Neural crest cell (in vitro differentiated cells): ENCODE measurements at places on chromosomes 5 and 9. TPM values are rescaled to one million over a fixed set of nuclear protein-coding genes. Genes with fewer than 3 reads are reported as not detected.

Gene PCDHB11
- total RNA-seq = 2.7 and 3.6 TPM in 2 replicates

Gene IL4
- not detected in 2 replicates for total RNA-seq

DNA sequence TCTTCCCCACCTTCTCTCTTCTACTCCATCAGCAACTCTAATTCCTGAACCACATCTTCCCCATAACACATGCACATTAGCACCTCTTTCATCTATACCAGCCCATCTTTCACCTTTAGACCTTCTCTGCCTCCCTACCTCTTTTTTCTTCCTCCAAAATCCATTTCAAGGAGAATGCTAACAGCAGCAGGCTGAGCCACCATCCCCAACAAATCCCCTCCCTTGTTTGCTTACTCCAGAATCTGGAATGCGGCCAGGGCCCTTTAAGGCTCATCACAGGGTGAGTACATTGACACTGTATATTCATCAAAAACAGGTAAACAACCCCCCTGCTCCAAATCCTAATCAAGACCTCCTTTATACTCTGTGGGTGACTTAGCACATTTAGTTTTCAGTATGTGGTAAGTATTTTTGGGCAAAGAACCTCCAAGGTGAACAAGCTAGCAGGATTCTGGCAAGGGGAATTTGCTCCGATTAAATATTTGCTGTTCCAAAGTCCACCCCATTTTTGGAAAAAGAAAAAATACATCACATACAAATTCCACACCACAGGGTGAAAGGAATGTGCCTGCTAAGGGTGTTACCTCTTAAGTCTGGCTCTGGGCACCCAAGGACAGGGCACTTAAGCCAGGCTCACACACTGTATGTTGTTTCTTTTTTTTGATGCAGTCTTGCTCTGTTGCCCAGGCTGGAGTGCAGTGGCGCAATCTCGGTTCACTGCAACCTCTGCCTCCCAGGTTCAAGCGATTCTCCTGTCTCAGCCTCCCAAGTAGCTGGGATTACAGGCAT is 71.4 kb downstream of the SERINC5 start:
- no peak overlapping the region for H3K27ac ChIP-seq
- H3K36me3 ChIP-seq = no peaks in the 10 kb centered on the region
- no peak overlapping the region for H3K4me3 ChIP-seq
- H3K4me1 ChIP-seq = peaks cover 39% of the 10 kb centered on the region
- peaks cover 20% of the 10 kb centered on the region for H3K27me3 ChIP-seq

DNA sequence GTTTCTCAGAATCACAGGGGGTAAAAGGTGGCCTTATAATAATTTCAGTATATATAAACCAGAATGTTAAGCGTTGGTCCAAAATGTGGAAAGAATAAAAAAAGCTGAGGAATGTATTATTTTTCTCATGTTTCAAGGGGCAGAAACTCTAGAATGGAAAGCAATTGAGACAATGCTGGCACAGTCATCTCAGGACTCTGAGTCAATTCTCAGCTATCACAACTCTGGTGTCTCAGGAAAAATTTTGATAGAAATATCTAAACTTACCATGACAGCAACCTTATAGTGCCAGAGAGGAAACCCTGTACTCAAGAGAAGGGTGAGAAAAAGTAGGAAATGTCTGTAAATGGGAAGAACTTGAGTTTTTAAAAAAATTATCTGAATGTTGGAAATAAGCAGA is 1189.4 kb upstream of the NUDT12 start:
- no peak overlapping the region for H3K4me3 ChIP-seq
- H3K4me1 ChIP-seq = peaks cover 4% of the 10 kb centered on the region
- DNase-seq = no peak
- no peaks in the 10 kb centered on the region for H3K27me3 ChIP-seq
- H3K36me3 ChIP-seq = peaks cover 3% of the 10 kb centered on the region
- no peak overlapping the region for H3K27ac ChIP-seq

DNA sequence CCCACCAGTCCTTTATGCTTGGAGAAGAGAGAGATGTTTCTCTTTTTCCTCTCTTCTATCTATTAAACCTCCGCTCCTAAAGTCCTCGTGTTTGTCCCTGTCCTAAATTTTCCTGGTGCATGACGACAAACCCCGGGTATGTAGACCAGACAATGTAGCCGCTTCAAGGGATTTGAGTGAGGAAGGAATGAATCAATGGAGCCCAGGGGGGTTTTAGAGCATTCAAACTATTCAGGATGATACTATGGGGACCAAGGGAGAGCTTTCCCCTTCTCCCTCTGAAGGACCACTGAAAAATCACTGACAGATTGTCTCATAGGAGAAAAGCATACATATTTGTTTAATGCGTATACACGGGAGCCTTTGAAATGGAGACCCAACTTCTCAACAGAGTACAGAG is 18.4 kb downstream of the CEL start:
- no peaks in the 10 kb centered on the region for H3K27me3 ChIP-seq
- DNase-seq = no peak
- H3K4me1 ChIP-seq = no peaks in the 10 kb centered on the region
- H3K27ac ChIP-seq = no peak overlapping the region
- no peaks in the 10 kb centered on the region for H3K36me3 ChIP-seq

DNA sequence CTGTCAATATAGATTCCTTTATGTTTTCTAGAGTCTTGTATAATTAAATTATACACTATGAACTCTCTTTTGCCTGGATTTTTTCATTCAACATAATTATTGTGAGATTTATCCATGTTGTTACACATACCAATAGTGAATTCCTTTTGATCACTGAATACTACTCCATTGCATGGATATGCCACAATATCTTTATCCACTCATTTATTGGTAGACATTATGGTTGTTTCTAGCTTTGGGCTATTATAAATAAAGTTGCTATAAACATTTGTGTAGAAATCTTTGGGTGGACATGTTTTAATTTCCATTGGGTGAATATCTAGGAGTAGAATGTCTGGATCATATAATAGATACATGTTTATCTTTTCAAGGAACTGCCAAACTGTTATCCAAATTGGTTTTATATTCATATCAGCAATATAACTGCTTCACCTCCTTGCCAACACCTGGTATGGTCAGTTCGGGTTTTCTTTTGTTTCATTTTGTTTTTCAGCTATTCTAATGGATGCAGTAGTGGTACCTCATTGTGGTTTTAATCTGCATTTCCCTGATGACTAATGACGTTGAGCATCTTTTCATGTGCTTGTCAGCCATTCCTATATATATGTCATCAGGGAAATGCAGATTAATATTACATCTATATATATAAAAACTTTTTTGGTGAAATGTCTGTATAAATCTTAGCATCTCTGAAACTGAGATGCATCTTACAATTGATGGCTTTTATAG is 32.1 kb upstream of the TCF7 start:
- no peak overlapping the region for H3K27ac ChIP-seq
- H3K27me3 ChIP-seq = no peaks in the 10 kb centered on the region
- no peaks in the 10 kb centered on the region for H3K36me3 ChIP-seq
- H3K4me3 ChIP-seq = no peak overlapping the region
- DNase-seq = no peak
- H3K4me1 ChIP-seq = no peaks in the 10 kb centered on the region

GRCh38 chr9:113386571-113387393 is 10.0 kb upstream of the HDHD3 start:
- DNase-seq = no peak
- H3K4me1 ChIP-seq = no peaks in the 10 kb centered on the region
- no peak overlapping the region for H3K27ac ChIP-seq
- H3K27me3 ChIP-seq = no peaks in the 10 kb centered on the region
- no peak overlapping the region for H3K4me3 ChIP-seq

GRCh38 chr5:113167985-113168384 is 191.4 kb downstream of the DCP2 start:
- peaks cover 4% of the 10 kb centered on the region for H3K27me3 ChIP-seq
- H3K4me1 ChIP-seq = peaks cover 18% of the 10 kb centered on the region
- no peak overlapping the region for H3K4me3 ChIP-seq
- no peak for DNase-seq

Gene AQP7
- 0.57 and 0.98 TPM in 2 replicates for total RNA-seq

DNA sequence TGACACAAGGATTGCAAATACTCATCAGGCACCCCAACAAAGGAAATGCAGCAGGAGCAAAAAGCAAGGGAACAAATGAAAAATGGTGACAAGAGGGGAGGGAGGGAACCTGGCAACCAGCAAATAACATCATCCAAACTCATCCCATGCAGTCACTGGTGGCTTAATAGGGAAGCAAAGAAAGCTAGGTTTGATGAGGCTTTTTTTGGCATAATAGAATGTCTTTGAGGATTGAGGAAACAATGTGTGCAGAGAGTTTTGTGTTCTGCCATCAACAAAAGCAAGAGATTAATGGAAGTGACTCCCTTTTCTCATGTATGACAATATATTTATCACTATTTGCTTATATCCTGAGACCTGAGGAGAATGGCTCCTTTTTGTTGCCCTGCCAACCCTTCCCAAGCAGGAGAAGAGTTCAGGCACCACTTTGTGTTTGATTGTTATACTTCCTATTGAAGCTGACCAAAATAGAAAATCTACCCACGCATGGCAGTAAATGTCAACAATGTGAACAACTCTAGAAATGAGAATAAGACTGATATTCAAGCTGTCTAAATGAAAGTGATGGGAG is 375.7 kb downstream of the CAAP1 start:
- H3K36me3 ChIP-seq = no peaks in the 10 kb centered on the region
- no peak overlapping the region for H3K4me3 ChIP-seq
- no peak for DNase-seq
- H3K4me1 ChIP-seq = peaks cover 26% of the 10 kb centered on the region

- peaks cover 13% of the 10 kb centered on the region for H3K4me1 ChIP-seq
- H3K4me3 ChIP-seq = no peak overlapping the region
- H3K27ac ChIP-seq = no peak overlapping the region
- no peaks in the 10 kb centered on the region for H3K36me3 ChIP-seq
- no peaks in the 10 kb centered on the region for H3K27me3 ChIP-seq
Measured at GRCh38 chr5:5705010-5705409, 282.5 kb downstream of the ICE1 start.

Gene TXNDC8
- total RNA-seq = not detected in 2 replicates

DNA sequence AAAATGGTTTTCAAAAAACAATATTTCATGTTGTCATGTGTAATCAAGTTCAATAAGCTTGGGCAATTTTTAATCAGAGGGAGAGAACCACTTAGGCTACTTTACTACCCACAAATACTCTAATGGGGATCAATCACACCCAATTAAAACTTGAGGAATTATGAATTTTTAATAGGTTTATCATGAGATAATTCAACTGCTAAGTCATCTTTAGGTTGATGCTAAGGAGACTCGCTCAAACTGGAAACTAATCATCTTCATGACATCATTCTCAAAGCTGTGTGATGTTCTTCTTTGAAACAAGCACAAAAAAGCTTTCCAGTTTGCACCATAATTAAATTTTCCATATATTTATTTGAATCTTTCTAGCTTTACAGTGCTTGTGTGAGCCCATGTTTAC is 867.5 kb downstream of the MAT2B start:
- no peaks in the 10 kb centered on the region for H3K27me3 ChIP-seq
- H3K27ac ChIP-seq = no peak overlapping the region
- no peak for DNase-seq
- H3K36me3 ChIP-seq = no peaks in the 10 kb centered on the region
- H3K4me3 ChIP-seq = no peak overlapping the region

Gene C9orf153
- 0.19 and 0.34 TPM in 2 replicates for total RNA-seq

DNA sequence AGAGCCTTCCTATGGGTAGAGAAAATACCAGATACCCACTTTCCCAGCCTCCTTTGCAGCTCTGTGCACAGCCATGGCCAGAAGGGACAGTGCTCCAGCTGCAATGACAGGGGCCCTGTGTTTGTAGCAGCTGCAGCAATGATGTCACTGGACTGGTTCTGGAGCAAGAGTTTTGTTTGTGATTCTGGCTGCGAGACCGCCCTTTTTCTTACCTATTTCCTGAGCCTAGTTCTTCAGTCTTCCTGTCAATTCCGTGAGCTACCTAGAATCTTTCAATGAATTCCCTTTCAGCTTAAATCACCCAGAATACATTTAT is 10.0 kb upstream of the BOD1 start:
- no peak for DNase-seq
- H3K27ac ChIP-seq = no peak overlapping the region
- peaks cover 19% of the 10 kb centered on the region for H3K4me1 ChIP-seq
- peaks cover 4% of the 10 kb centered on the region for H3K27me3 ChIP-seq
- no peak overlapping the region for H3K4me3 ChIP-seq
- H3K36me3 ChIP-seq = no peaks in the 10 kb centered on the region

- peak overlapping the region; percentile 82 for H3K27ac ChIP-seq
- no peak overlapping the region for H3K4me3 ChIP-seq
- peaks cover 17% of the 10 kb centered on the region for H3K4me1 ChIP-seq
- no peak for DNase-seq
Measured at GRCh38 chr9:111094433-111094924, 56.2 kb upstream of the LPAR1 start.

DNA sequence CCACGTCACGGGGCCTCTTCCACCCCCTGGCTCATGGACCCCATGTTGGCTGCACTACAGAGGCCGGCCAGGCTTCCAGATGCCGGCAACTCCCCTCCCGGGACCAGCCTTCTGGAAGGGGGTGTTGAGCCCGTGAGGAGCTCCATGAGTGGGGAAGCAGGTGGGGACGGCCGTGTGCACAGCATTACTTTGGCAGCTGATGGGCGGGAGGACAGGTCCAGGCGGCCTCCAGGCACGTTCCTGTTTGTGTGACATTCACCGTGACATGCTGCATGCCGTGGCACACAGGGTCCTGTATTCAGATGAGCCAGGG is 29.1 kb upstream of the ABO start:
- H3K4me1 ChIP-seq = no peaks in the 10 kb centered on the region
- peaks cover 5% of the 10 kb centered on the region for H3K27me3 ChIP-seq
- H3K27ac ChIP-seq = no peak overlapping the region
- H3K36me3 ChIP-seq = no peaks in the 10 kb centered on the region
- no peak for DNase-seq

GRCh38 chr5:120779674-120780073 is 315.6 kb downstream of the PRR16 start:
- no peaks in the 10 kb centered on the region for H3K27me3 ChIP-seq
- H3K4me1 ChIP-seq = peaks cover 16% of the 10 kb centered on the region

DNA sequence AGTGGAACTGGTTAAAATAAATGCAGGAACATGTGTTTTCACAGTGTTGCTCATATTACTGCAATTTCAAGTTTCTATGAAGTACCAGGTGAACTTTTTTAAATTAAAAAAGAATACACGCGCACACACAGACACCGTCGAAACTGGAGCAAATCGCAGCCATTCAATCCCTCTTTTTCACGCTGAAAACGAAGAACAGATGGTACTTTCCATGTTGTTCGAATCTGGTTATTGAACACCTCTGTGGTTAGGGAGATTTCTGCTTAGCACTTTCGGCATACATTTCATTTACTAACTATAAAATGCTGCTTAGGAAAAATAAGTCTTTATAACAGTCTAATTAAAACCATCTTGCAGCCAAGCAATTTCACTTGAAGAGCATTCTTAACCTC is 6.8 kb downstream of the ZNF608 start:
- H3K27ac ChIP-seq = peak overlapping the region; percentile 92
- H3K4me3 ChIP-seq = no peak overlapping the region
- no peaks in the 10 kb centered on the region for H3K27me3 ChIP-seq
- H3K36me3 ChIP-seq = no peaks in the 10 kb centered on the region

DNA sequence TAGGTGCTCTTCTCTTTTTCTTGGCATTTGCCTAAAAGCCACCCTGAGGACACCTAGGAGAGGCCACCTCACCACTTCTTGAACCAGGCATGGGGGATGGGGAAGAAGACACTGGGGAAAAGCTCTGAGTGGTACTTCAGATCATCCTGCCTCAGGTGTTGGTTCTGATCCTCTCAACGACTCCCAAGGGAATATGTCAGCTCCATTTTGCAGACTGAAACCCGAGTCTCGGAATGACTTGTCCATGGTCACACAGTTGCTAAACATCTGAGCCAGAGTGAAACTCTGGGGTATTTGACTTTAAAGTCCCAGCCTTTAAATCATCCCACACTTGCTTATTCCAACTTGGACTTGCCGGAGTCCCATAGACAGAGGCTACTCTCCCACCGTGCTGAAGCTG is 120.6 kb upstream of the GABRP start:
- no peak overlapping the region for H3K4me3 ChIP-seq
- H3K36me3 ChIP-seq = no peaks in the 10 kb centered on the region
- H3K27me3 ChIP-seq = peaks cover 44% of the 10 kb centered on the region
- H3K4me1 ChIP-seq = no peaks in the 10 kb centered on the region

Gene PCDHA8
- 1.9 and 2.3 TPM in 2 replicates for total RNA-seq
